ENCODE measurements at places on chromosomes 1 and 21.

- no peak for DNase-seq
These were observed 20.4 kb upstream of the RGS16 start for GRCh38 chr1:182624577-182624976.

- DNase-seq = no peak
These were observed 30.3 kb upstream of the FAM78B start for GRCh38 chr1:166197141-166197540.

GRCh38 chr1:18781031-18781430, 78.4 kb downstream of the TAS1R2 start:
- DNase-seq = no peak

DNA sequence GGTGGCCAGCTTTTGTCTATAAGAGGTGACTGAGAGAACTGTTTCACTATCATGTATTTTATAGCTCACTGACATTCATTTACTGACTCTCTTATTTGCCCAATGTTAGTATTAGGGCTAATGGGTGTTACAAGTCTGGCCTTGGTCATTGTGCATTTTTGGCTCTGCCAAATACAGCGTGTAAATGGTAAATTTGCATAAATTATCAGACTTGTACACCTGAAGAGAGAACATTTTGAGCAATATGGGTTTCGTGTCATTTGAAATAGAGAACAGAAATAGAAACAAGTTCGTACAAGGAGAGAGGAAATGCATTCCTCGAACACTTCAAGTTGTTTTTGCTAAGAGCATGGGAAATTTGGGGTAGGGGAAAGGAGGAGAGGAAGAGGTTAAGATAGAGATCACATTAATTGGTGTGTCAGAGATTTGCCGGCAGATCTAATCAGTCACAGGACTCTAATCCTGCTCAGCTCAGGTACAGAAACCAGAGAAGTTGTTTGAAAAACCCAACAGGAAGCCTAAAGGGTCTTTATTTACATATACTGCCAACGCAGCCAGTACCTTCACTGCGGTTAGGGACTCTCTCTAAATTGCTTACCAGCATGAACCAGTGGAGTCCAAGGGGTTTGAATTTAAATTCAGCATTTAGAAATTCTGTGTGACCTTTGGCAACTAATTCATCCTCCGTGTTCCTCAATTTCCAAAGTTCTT, 261.5 kb downstream of the GPATCH2 start:
- no peak for DNase-seq

DNA sequence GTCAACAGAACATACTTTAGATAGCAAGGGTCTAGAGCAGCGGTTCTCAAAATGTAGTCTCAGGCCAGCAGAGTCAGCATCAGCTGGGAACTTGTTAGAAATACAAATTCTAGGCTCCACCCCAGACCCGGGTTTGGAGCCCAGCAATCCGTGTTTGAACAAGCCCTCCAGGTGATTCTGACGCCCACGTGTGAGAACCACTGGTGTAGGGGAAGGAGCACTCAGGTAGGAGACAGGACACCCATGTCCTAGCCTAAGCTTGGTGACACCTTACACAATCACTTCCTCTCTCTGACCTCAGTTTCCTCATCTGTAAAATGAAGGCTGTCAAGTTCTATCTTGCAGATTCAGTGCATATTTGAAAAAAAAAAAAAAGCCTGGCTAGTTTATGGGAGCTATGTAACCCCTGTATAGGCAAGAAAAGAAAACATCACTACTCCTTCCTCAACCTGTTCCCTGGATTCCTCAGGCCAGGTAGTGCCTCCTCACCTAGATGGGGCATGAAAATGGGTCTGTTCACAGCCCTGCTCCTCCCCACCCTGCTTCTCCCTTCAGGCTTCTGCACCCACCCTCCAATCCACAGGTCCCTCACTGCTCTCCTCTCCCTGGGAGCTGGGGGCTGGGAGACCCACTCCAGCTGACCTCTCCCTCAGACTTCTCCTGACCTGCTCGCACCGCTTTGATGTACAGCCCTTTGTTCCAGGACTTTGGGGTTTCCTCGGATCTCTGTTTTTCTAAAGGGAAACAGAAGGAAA, 7.1 kb upstream of the PHLDA3 start:
- no peak for DNase-seq

- no peak for DNase-seq
These were observed 15.6 kb upstream of the PIGM start for GRCh38 chr1:160047111-160047991.

GRCh38 chr1:52857443-52857842, 14.9 kb downstream of the ZYG11A start:
- no peak for DNase-seq

GRCh38 chr1:32948905-32949304, 15.7 kb downstream of the RNF19B start:
- no peak for DNase-seq

DNA sequence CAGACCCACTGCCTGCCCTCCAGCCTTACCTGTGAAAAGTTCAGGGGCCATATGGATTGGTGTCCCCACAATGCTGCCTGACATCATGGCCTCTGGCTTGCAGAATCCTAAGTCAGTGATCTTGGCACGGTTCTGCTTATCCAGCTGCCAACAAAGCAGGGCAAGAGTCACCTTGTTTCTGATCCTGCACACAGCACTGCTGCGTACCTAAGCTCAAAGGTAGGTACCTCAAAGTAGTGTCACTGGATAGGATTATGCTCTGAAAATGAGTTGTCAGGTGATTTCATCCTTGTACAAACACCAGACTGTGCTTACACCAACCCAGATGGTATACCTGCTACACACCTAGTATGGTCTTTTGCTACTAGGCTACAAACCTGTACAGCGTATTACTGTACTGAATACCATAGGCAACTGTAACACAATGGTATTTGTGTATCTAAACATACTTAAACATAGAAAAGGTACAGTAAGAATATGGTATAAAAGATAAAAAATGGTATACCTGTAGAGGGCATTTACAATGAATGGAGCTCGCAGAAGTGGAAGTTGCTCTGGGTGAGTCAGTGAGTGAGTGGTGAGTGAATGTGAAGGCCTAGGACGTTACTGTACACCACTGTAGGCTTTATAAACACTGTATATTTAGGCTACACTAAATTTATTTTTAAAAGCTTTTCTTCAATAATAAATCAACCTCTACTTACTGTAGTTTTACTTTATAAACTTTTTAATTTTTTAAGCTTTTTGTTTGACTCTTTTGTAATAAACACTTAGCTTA, 29.1 kb upstream of the RBBP5 start:
- no peak for DNase-seq

DNA sequence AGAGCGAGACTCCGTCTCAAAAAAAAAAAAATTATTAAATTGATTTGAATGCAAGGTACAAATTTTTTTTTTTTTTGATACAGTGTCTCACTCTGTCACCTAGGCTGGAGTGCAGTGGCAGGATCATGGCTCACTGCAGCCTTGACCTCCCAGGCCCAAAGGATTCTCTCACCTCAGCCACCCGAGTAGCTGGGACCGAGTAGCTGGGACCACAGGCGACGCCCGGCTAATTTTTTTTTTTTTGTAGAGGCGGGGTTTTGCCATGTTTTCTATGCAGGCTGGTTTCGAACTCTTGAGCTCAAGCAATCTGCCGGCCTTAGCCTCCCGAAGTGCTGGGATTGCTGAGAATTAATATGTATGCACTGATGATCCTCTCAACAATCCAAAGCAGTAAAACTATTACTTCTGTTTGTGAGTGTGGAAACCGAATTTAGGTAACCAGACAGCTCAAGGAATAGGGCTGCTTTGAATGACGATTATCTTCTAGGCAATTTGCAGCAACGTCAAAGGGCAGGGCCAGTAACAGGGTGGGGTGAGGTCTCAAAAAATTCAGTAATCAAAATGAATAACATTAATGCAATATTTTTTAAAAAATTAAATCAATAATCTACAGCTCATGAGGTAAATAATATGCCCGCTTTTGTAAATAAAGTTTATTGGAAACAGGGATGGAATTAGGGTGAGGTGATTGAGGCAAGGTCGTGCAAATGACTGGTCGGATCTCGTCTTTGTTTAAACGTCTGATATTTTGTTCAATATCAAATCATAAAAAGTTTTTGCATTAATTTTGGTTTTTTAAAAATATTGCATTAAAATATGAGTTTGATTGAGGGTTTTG, 1.2 kb downstream of the CLSPN start:
- no peak for DNase-seq

All from activated CD4-positive, alpha-beta T cell treated with anti-CD3 and anti-CD28 coated beads, Interleukin-2, amount 50 U/mL, for 48 hours (primary cell).